ENCODE measurements at places on chromosomes 7 and 10. TPM values are rescaled to one million over a fixed set of nuclear protein-coding genes. Genes with fewer than 3 reads are reported as not detected.

Gene C10orf143
- not detected for total RNA-seq

Gene ACTL6B
- not detected for total RNA-seq

Gene SLC26A3
- total RNA-seq: not detected

Gene DYNC1I1
- total RNA-seq: 0.81 TPM

Gene C7orf33
- total RNA-seq: not detected

Data from cardiac atrium fibroblast (primary cell).